ENCODE measurements at places on chromosomes 12 and 14.

DNA sequence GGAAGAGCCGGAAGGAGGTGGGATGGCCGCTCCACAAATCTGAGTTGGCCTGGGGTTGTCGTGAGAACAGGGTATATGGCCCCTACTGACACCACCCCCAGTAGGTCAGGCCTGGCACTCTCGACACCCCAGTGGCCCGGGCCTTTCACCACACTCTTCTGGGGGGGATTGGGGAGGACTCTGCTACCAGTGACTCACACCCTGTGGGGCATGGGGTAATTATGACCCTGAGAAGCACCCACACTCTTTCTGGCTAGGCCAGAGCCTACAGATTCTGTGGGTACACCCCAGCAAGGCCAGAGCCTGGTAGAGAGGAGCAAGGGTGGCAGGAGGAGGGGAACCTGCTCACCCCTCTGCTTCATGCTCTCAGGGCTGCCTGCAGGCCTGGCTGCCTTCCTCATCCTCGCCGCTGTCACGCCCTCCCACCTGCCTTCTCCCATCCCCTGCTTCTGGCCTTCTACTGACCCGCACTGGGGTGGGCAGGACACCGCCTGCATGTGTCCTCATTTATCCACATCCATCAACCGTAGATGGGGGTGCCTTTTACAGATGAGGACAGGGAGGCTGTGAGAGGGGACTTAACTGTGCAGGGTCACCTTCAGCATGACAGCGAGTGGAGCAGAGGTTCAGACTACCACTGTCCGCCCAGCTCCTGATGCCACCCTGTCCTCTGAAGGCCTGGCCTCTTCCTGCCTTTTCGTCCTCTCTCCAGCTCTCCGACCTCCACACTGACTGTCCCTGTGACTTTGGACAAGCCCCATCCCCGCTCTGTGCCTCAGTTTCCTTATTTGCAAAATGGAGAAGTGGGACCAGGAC lies 18.4 kb downstream of the ASB2 start:
- DNase-seq: no peak

DNA sequence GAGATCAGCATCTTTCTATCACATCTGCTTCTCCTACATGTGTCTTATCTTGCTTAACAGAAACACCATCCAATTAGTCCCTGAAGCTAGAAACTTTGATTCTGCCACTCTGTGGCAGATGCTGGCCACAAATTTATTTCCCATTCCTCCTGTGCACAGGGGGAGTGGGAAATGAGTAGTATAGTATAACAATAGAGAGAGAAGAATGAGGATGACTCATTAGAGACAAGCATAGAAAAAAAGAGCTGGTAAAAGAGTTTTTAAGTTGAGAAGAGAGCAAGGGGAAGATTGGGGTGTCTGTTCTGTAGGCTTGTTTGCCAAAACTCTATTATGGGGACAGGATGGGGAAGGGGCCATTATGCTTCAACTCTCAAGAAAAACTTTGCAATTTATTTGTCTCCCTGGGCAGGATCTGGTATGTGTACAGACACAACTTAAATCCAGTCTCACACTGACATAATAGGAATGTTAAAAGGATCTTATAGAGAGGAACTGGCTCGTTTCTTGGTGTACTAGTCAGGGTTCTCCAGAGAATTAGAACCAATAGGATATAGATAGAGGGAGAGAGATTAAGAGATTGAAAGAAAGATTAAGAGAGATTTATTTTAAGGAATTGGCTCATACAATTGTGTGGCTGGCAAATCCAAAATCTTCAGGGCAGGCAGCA lies 142.6 kb upstream of the CPSF6 start:
- DNase-seq: no peak

DNA sequence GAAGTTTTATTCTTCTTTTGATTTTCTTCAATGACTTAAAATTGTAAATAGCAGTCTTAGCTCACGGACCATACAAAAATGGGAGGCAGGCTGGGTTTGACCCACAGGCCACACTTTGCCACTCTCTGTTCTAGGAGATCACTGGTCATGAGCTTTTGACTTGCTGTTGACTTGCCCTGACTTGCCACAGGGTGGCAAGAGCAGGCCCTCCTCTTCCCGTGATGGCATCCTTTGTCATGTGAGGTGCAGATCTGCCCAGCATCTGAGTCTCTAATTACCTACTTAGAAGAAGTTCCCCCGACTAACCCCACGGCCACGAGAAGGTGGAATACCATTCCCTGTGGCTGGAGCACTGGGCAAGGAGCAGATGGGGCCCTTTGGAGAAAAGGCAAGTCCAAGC lies 81.0 kb upstream of the SCAF11 start:
- no peak for DNase-seq

DNA sequence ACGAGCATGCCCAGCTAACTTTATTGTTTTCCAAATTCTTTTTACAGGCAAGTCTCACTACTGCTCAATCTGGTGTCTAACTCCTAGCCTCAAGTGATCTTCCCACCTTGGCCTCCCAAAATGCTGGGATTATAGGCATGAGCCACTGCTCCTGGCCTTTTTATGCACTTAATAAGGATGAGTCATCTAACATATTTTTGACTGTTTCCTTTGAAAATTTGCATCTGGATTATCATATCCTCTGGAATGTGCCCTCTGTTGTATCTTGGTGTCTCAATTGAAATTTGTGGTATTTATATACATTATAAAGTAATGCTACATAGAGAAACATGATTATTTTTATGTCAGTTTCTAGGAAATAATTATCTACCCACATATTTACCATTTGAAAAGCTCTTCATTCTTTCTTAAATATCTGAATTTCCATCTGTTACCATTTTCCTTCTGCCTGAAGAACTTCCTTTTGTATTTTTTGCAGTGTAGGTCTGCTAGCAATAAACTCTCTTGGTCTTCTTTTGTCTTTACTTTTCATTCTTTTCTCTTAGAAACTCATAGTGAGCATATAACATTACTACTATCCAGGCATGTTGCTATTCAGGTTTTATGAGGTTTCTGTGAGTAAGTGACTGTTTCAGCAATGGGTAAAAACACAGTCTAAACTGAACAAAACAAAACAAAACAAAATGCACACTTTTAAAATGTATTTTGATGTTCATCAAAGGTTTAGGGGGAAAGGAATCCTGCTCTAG lies 52.8 kb upstream of the CNOT2 start:
- no peak for DNase-seq

DNA sequence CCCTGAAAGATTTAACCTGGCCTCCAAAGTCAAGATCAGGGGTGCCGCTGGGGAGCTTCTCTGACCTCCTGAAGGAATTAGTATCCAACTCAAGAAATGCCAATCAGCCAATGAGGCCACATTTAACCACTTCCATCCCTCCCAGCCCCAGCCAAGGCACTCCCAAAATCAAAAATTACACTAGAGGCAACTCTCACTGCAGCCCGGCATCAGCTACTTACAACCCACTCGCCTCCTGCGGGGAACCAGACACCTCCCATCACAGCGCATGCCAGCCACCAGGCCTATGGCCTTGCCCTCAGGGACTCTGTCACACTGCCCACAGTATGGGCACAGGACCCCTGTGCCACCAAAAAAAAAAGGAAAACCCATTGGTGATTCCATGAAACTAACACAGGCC lies 62.3 kb upstream of the DDX11 start:
- DNase-seq: no peak

DNA sequence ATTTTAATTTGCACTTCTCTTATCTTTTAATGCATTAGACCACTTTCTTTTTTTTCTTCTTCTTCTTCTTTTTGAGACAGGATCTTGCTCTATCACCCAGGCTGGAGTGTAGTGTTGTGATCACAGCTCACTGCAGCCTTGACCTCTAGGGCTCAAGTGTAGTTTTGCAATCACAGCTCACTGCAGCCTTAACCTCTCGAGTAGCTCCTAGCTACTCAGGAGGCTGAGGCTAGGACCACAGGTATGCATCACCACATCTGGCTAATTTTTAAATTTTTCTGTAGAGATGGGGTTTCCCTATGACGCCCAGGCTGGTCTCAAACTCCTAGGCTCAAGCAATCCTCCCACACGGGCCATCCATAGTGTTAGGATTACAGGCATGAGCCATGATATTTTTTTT lies 12.7 kb downstream of the TMED8 start:
- no peak for DNase-seq

- no peak for DNase-seq
Observed at GRCh38 chr12:78269620-78270019, 438.9 kb downstream of the NAV3 start.

DNA sequence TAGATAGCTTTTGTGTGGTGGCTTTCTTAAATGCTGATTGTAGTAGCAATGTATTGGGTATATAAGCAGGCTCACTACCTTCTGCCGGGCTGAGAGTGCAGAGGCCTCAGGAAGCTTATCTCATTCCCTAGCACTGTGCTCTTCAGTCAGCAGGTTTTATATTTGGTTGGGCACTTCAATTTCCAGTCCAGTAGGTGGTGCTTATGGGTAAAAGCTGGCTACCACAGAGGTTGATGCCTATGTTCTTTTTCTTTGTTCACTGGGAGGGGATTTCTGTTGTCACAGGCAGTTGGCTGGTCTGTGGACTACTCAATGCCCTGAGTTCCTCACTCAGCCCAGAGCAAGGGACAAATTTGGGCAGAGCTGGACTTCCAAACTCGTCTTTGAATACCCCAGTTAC lies 43.0 kb upstream of the GLIPR1 start:
- no peak for DNase-seq

GRCh38 chr12:12717586-12718380 lies 615 bp downstream of the CDKN1B start:
- no peak for DNase-seq

GRCh38 chr12:31321186-31321896 lies 4.6 kb downstream of the SINHCAF start:
- DNase-seq: no peak

DNA sequence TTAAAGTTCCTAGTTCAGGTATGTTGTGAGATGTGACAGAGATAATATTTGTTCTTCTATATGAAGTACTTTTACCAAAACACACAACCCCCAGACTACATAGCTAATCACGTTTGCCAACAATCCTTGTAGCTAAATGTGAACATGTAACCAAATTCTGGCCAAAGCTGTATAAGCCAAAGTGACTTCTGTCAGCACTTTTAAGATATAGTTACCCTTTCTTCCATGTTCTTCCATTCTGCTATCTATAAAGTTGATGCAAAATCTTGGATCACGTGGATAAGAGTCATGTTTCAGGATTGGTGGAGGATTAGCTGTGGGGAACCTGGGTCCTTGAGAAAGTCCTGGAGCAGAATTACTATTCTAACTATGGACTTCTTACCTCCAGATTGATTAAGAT lies 1366.6 kb downstream of the FSCB start:
- no peak for DNase-seq

GRCh38 chr14:104436047-104436591 lies 143.4 kb upstream of the C14orf180 start:
- peak; percentile 9 for DNase-seq

DNA sequence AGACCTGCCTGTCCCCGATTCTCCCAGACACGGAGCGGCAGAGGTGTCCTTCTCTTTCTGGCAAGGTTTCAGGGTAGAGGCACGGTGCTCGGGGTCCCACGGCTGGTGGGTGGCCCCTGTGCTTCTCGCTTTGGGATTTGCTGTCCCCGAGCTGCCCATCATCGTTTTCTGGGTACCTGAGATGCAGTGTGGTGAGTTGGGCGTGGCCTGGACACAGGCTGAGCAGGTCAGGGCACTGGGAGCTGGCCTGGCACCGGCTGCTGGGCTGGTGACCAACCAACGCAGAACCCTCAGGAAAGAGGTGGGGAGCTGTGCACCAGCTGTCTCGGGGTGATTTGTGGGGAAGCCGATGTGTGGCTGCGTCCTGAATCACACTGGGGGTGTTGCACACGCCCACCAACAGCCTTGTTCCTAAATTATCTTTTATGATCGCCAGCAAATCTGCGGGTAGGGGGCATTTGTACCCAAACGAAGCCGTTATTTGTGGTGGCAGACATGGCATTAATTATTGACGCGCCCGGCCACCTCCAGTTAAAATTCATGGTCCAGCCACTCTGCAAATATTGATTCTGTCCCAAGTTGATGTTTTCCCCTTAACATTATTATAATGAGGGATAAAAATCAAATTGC lies 61.0 kb downstream of the KIF26A start:
- DNase-seq: no peak

DNA sequence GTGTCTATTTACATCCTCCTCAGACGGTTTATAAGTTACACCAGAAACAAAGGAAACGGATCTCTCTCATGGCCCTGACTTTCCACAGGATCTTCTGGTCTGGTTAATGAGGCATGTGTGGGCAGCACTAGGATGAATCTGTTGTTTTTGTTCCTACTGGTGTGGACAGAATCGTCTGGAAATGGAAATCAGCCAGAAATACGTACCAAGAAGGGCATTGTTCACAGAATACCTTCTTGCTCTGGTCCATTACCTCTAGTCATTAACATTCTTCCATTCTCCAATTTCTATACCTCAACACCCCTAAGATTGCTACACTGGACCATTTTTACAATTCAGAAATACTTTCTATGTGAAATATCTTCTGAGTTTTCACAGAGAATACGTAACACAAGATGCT lies 86.0 kb downstream of the TPH2 start:
- no peak for DNase-seq

DNA sequence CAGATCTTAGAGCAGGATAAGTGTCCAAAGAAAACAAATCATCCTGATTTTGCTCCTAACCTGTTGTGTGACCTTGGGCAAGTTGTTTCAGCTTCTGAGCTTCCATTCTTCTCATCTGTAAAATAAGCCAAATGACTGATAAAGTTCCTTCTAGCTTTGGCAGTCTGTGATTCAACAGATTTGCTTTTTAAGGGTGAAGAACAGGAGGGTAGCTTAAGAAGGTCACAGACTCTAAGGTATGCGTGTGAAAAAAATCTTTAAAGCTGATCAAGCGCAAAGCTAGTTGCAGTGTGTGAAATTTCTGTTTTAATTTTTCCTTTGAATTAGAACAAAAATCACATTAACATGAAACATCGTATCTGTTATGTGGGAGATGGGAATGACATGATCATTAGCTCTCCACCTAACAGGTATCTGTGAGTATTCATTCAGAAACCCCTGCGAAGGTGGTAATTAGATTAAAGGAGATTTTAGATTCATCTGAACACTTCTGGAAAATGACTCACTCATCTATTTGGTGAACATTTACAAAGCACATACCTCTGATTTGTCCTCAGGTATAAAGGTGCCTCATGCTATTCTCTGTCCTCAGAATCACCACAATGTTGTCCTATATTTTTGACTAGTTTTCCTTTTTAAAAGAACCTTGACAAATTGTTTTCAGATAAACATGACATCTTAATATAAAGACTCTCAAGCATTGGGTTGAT lies 131.9 kb upstream of the CPM start:
- no peak for DNase-seq

- DNase-seq: peak; percentile 94
Observed at GRCh38 chr14:100031506-100032281, 33.5 kb upstream of the EVL start.

Data from COLO829 (cell line).